ENCODE measurements at places on chromosomes 3 and 15.

GRCh38 chr15:81315452-81316175, 8.3 kb downstream of the STARD5 start:
- DNase-seq, result no peak

GRCh38 chr15:28114114-28114455, 15.0 kb upstream of the OCA2 start:
- DNase-seq, result no peak

DNA sequence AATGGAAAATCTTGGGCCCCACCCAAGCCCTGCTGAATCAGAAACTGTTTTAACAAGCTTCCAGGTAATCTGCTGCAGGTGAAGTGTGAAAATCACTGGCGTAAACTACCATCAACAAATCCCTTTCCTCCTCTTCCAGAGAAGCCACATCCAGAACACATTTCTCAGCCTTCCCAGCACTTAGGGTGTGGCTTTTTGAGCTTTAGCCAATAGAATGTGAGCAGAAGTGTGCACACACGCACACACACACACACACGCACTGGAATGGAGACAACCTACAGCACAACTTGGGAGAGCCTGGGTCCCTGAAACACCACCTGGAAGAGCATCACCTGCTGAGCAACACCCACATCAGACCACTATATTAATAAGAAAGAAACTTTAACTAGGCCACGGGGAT, 98.6 kb downstream of the OSBPL10 start:
- no peak for DNase-seq

DNA sequence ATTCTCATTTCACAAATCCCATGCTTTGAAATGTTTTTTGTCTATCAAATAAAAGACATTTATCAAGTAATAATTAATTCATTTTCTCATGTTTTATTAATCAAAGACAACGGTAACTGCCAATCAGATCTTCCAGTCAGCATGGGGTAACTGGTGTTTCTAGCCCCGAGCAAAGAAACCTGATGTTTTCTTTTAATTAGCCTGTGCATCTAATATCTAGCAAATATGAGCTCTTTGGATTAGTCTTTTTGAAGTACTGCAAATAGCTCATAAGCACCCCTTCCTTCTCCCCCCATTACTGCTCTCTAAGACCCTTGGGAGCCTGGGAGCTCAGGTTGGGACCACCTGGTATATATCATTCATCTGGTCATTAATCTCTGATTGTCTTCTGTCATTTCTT, 43.1 kb upstream of the SRGAP3 start:
- DNase-seq, result no peak

DNA sequence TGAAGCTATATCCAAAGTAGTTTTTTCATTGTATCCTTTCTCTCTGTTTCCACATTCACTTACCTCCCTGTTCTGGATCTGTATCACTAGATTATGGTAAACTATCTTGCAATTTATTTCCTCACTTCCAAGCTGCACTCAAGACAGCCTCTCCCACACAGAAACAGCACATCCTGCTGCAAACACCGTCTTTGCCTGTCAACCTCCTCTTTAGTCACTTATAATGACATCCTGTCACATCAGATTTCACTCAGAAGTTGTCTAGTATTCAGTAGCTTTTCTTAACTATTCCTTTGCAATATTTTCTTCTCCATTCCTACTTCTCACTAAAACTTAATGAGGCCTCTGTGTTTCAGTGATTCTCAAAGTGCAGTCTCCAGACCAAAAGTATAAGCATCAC, 490.8 kb downstream of the IGSF11 start:
- DNase-seq, result no peak

DNA sequence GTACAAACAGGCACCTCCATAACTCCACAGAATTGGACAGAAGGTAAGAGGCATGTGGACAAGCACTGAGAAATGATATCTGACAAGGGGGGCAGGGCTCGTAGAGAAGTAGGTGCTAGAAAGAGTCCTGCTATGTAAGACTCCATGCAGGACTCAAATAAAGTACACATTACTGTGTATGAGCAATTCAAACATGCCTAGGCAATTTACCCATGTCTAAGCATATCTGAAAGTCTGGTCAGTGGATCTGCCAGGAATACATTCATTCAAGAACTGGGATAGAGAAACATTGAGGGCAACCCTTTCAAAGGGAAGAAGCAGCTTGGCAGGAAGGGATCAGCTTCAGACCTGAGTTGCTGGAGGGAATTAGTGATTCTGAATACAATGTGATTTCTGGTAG, 174.1 kb upstream of the MCTP2 start:
- no peak for DNase-seq

GRCh38 chr3:22836131-22836530, 367.0 kb upstream of the UBE2E2 start:
- no peak for DNase-seq

- DNase-seq, result no peak
Observed at GRCh38 chr3:145088917-145089316, 1072.1 kb downstream of the PLOD2 start.

DNA sequence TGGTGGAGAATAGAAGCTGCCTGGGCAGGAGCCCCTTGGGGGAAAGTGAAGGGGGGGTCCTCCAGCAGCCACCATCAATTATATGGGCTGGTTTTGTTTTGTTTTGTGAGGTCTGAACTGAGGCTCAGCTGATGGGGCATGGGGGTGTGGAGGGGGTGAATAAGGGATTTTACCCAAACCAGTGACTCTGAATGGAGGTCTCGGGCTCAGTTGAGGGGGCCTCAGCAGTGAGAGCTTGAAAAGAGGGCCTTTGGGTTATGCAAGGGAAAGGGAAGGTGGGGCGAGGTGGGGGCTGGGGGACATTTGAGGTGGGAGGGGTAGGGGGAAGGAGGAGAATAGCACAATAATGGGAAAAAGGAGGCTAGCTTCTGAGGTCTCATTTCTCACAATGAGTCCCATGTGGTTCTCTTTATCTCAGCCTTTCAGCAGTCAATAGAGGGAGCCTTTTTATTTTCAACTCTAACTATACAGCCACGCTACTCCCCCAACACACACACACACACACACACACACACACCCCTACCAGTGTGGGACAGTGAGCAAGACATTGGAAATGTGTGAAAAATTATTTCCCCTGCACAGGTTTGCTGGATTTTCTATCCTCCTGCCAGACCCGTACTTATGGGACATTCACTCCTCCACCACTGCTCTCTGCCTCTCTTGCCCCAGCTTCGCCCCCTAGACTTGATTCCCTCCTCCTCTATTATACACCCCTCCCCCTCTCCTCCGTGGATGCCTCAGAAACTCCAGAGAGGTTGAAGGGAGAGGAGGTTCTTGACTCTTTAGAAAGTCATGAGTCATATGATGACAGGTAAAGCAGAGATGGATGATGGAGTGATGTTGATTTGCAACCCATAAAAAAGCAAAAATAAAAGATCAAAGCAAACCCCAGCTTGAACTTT, 96.0 kb downstream of the GTPBP8 start:
- DNase-seq, result no peak

- DNase-seq, result no peak
Observed at GRCh38 chr3:30141178-30141581, 465.2 kb upstream of the TGFBR2 start.

- DNase-seq, result no peak
Observed at GRCh38 chr3:32443478-32443877, 51.8 kb downstream of the CMTM7 start.

- no peak for DNase-seq
Observed at GRCh38 chr3:53668872-53669271, 174.5 kb downstream of the CACNA1D start.

DNA sequence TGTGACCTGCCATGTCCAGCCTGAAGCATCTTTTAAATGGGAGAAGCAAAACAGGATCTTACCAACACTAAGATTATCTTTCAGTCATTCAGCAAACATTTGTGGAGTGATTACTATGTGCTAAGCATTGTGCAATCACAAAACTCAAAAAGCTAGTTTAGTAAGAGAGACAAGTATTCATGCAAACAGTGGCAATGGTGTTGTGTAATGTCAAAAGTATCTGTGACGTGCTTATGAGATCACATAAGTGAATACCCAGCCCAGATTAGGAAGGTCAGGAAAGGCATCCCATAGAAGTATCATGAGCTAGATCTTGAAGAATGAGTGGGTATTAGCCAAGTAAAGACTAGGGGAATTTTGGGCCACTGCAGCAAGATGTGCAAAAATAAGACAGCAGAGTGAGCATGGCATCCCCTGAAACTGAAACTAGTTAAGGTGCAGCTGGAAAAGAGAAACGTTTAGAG, 32.1 kb downstream of the SEC62 start:
- no peak for DNase-seq

DNA sequence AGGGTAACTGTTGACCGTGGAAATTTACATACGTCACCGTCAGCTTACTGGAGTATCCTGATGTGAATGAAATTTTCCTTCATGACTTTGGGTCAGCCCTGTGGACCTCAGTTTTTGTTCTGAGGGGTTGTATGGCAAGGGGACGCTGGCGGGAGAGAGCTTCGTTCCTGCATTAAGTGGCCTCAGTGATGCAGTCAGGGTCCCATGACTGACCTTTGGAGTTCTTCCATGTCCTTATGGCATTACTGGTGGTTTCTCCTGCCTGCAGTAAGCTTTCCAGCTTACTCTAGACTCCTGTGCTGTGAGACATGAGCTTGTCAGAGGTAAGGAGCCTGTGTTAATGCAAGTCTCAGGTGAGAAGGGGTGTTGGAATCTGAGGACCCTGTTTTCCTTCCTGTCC, 1.8 kb downstream of the CD276 start:
- DNase-seq, result no peak

DNA sequence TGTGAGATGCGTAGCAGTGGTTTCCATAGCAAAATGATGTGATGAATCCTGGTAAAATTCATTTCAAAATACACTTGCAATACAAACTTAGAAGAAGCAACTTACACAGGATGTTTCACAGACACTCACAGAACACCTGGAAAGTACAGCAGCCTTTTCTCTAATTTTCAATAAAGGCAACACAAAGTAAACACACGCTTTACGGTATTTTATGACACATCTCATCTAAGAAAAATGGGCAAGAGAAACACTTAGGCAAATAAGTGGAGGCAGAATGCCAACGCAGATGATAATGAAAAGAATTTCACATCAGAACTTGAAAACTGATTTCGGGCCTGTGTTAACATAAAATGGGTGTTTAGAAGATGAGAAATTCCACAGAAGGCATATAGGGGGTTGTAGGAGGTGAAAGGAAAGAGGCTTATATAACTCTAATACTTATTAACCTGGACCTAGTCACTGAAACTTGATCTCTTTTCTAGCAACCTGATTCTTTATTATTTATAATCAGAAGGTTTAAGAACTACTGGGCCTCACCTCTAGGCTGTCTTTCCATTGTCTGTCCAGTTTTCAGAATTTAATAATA, 25.6 kb upstream of the MAP3K13 start:
- DNase-seq, result no peak

- DNase-seq, result no peak
Observed at GRCh38 chr3:123658852-123659206, 74.0 kb upstream of the HACD2 start.

DNA sequence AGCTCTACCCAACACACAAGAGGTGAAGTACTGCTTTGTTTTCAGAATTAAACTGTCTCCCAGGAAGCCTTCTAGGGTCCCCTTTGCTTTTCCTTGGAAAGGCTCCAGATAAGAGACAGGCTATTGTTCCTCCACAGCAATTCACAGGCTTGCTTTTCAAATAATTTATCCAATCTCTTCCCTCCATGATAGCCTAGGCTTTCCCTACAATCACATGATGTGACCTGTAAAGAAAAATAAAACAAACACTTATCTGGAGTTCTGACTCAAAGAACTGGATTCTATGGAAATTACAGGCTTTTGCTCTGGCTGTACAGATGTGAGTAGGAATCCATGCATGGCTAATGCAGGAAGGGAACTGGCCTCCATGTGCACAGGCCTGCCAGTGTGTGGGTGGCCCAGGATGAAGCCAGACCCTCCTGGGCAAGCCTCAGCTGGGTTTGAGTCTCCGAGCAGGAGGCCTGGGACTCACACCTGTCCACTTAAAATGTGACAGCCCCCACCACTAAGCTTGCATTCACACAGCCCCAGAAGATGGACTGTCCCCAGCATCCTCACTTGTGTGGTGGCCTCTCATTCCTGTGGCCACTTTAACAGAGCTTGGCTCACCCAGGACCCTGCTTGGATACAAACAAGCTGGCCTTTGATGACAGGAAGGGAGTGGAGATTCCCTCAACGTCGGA, 75.8 kb upstream of the LEKR1 start:
- no peak for DNase-seq

- no peak for DNase-seq
Observed at GRCh38 chr3:16190704-16191103, 16.2 kb downstream of the GALNT15 start.

- DNase-seq, result peak; percentile 58
Observed at GRCh38 chr3:53009826-53010539, 35.9 kb downstream of the SFMBT1 start.

DNA sequence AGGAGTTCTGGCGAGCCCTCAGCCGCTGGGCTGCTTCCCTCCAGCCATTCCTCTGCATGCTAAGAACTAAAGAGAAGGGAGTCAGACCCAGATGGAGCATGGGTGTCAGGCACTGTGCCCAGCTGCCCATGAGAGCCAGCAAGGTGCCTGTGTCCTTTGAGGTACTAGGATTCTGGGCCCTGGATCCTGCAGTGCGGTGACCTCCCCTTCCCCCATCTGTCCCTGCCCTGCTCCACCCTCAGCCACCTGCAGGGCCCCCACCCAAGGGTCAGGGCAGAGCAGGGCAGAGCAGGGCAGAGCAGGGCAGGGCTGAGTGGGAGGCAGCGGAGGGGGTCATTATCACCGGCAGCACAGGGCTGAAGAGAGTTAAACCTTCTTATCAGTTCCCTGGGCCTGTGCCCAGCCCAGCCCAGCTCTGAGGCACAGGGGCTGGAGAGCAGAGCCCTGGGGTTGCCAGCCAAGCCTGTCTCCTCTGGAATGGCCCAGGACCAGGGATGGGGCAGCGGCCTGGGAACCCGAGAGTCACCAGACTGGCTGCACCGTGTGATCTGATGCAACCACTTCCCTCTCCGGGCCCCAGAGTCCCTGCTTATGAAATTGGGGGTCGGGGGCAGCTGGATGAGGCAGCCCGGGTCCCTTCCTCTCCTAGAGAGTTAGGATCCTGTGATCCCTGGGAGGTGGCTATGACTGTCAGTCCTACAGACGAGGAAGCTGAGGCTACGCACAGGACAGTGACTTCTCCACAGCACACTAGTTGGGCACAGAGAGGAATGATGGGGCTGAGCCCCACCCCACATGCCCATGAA, 17.3 kb downstream of the ZDHHC19 start:
- DNase-seq, result no peak

- no peak for DNase-seq
Observed at GRCh38 chr3:11616551-11616950, 27.2 kb downstream of the VGLL4 start.

- DNase-seq, result no peak
Observed at GRCh38 chr15:46309914-46310313, 675.1 kb downstream of the SQOR start.

- DNase-seq, result no peak
Observed at GRCh38 chr3:71585887-71586809, 2.6 kb upstream of the FOXP1 start.

GRCh38 chr3:8994226-8994625, 31.0 kb upstream of the RAD18 start:
- no peak for DNase-seq

GRCh38 chr3:29181872-29182271, 99.0 kb upstream of the RBMS3 start:
- no peak for DNase-seq
